MV-4-11 (cell line): ENCODE measurements at places on chromosomes 2 and 18.

DNA sequence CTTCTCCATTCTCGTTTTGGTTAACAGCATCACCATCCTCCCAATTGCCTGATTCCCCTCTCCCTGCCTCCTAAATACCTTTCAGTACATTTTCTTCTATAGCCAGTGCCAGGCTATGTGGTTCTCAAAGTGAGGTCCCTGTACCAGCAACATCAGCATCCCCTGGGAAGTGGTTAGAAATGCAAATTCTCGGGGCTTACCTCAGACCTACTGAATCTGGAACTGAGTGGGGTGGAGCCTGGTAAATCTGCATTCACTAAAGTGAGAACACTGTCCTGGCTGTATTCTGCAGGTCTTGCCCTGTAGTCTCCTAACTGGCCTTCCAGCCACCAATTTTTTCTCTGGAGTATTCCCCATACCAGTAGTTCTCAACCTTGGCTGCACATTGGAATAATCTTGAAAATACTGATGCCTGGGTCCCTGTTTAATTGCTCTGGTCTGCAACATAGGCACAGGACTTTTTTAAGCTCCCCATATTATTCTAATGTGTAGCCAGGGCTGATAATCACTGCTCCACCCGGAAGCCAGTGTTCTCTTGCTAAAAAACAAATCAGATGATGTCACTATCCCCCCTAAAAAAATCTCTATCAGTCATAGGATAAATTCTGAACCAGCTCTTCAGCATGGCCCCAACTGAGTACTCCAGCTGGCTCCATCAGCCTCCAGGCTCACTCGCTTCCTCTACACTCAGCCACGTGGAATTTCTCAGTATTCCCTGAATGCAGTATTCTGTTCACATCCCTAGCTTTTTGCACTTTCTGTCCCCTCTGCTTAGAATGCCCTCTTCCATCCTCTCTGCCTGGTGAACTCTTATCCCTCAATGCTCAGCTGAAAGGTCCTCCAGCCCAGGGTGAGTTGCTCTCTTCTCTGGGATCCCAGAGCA is 98.4 kb downstream of the CDK15 start:
- no peak for DNase-seq

DNA sequence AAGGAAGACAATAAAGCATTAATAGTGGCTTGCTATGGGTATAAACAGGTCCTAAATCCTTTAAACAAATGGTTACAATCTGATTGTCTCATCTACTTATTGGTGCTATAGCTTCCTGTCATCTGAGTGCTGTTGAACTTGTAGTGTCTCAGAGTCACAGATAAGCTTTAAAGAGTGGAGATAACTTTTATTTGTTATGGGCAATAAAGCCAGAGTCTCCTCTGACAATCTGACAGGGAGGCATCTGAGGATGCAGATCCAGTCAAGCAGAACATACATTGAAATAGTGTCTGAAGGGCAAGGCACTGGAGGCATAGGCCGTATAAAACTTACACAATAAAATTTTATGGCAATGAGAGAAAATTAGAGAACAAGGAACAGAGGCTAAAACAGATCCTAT is 1132.4 kb upstream of the CDH2 start:
- no peak for DNase-seq

- DNase-seq = no peak
These were observed 48.6 kb downstream of the LINC00305 start for GRCh38 chr18:64100116-64100922.

- DNase-seq = no peak
These were observed 1661.6 kb downstream of the SUCLG1 start for GRCh38 chr2:82797469-82797868.

DNA sequence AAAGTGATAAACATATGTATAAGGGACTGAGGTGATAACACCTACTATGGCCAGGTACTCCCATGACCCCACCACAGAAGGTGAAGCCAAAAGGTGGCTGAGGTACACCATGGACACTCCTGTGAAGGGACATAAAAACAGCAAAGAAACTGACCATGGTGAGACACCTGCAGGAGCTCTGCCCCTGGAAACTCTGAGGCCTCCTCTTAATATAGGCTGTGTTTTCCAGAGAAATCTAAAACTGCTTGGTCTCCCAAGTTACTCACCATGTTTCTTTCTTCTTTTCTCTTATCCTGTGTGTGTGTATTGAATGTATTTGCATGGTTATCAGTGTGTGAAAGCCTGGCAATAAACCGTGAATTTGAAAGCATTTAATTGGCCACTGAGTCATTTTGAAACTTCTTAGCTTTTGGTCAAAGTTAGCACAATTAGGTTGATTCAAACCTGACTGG is 739.3 kb upstream of the GCFC2 start:
- no peak for DNase-seq

DNA sequence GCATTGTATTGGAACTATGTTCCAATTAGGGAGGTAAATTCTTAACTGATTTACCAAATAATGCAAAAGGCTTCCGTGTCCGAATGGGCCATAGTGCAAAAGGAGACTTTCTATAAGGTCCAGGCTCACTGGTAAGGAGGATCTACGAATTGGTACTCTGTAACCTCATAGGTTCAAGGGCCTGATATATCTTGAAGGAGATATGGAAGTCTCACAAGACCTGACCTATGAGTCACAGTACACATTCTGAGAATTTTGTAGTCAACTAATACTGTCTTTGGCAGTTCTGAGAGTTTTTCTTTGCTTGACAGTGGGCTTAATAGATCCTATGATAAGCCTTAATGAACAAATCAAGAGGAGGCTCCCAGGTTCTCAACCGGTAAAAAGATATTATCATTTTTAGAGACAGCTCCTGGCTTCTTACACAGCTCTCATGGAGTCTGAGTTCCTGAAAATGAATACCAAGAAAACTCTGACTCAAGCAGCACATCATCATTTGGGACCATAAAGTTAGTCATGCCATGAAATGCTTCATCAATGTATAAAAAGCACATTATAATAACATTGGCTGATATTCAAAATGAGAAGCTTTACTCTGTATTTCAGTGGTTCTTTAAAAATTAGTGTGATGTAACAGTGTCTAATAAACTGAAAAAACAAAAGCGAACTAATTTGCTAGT is 1275.2 kb upstream of the CRIM1 start:
- no peak for DNase-seq

- DNase-seq = no peak
These were observed 51.1 kb downstream of the AP1S3 start for GRCh38 chr2:223786236-223786635.

GRCh38 chr2:112032224-112032586 is 22.9 kb upstream of the TMEM87B start:
- peak; percentile 38 for DNase-seq

DNA sequence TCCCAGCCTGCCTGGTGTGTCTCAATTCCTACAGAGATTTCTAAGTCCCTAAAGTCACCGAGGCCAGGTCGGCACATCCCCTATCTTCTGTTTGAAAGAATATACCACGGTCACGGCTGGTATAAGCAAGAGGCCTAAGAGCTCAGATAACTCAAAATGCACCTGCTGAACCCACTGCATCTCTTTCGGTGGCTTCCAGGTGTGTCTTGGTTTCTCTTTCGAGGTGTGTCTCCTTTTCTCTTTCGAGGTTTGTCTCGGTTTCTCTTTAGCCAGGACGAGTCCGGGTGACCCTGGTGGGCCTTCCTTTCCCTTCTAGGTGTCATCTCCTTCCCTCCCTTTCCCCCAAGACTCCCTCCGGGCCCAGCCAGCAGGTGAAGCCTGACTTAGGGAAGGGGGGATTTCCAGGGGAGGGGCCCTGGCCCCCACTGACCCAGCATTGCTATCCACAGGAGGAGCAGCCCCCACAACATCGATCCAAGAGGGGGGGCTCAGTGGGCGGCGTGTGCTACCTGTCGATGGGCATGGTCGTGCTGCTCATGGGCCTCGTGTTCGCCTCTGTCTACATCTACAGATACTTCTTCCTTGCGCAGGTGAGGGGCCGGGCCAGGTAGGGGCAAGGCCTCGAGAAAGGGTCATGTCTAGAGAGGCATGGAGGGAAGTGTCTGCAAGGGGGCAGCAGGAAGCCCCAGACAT is 8.4 kb downstream of the ITM2C start:
- DNase-seq = no peak

DNA sequence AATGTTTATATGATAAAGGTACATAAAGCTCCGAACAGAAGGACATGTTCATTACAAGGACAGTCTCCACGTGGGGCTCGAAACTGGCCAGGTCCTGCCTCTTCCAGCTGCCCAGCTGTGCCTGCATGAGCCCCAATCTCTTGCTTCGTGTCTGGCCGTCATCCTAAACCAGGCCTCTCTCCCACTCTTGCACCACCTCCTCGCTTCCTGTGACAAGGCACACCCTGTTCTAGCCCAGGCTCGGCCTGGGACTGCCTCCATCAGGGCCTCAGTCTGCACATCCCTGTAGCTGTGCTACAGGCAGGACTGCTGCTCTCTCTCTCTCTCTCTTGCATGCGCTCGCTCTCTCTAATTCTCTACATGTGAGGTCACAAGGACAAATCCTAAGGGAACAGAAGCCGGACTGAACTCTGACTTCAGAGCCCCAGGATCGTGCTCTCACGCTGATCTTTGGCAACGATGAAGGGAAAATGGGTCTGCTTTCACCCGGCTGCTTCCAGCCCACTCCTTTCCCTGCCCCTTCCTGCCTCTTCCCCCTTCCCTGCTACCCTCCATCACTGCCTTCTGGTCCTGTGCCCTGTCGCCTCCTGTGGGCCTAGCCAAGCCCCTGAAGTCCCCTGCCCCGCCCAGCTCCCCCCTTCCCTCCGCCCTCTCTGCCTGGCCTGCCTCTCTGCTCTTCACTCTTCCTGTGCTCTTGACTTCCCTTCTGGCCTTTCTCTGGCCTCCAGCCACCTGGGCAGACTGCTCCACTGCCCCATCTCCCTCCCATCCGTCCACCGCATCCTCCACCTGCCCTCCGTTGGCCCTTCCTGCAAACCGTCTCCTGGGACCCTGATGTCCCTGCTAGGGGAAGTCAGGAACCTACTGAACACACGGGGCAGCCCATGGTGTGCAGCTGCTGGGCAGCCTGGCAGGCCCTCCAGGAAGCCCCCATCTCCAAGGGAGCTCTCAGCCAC is 7.8 kb upstream of the GPR55 start:
- DNase-seq = no peak

- DNase-seq = no peak
These were observed 141.6 kb downstream of the NETO1 start for GRCh38 chr18:72726201-72726600.

GRCh38 chr2:241988146-241988545 is 118.6 kb downstream of the RTP5 start:
- no peak for DNase-seq

DNA sequence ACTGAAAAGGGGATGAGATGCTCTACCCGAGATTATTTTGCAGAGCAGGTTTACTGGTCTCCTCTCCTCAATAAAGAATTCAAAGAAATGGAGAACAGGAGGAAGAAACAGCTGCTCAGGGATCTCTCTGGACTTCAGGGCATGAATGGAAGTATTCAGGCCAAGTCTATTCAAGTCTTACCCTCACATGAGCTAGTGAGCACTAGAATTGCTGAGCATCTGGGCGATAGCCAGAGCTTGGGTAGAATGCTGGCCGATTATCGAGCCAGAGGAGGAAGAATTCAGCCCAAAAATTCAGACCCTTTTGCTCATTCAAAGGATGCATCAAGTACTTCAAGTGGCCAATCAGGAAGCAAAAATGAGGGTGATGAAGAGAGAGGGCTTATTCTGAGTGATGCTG is 60.0 kb downstream of the PIKFYVE start:
- no peak for DNase-seq

DNA sequence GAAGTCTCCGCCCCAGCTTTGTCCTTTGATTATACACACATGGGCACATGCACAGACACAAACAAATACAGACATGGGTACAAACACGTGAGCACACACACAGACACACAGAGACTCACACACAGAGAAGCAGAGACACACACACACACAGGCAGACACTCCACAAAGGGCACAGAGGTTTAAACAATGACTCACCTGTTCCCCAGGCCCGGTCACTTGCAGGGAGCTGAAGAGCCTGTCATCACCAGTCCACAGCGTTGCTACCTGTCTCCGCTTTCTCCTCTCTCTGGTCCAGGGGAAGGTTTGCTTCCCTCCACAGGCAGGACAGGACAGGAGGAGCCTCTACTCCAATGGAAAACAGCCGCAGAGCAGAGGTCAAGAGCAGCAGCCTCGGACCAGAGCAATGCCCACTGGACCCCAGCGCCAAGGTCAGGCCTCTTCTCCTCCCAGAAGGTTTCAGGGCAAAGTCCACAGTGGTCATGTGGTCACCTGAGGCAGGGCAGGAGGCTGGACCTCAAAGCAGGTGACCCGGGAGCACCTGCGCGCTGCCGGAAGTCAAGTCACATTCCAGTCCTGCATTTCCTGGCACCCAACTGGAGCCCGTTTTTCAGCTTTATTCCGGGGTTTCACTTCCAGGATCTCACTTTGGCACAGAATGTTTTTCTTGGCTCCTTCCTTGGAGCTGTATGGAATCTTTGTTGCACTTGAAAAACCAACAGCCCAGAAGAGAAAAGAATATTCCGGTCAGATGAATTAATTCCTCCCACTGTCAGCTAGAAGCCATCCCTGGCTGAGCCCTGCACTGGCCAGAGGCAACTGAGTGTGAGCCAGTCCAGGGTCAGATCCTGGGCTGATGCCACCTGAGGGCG is at the start of gene RAB17:
Gene RAB17, minus strand, starts transcription at position 463 of the 869 bp plus-strand sequence. CDS start 4,580 bp downstream, outside the sequence.
- DNase-seq = no peak

DNA sequence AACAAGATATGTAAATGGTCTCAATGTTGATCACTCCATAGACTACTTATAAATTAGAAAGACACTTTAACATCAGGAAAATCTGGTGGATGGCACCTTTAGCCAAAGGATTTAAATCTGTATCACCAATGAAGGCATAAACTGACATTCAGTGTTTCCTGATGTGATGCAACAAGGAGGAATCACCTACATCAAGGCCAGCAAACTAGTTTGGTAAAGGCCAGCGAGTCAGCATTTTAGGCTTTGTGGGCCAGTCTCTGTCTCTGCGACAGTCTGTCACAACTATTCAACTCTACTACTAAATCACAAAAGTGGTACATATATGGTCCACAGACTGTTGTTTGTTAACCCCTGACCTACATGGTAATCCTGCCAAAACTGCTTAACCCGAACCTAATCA is 33.3 kb downstream of the C2orf76 start:
- DNase-seq = peak; percentile 3
